Breast epithelium (tissue), 4 donors: ENCODE measurements at places on chromosomes 3 and 15. TPM values are rescaled to one million over a fixed set of nuclear protein-coding genes. Genes with fewer than 3 reads are reported as not detected.

GRCh38 chr3:52404391-52404790 lies 40.5 kb downstream of the SEMA3G start:
- DNase-seq: no peak

GRCh38 chr15:87564681-87565080 lies 691.9 kb downstream of the NTRK3 start:
- no peak for DNase-seq

DNA sequence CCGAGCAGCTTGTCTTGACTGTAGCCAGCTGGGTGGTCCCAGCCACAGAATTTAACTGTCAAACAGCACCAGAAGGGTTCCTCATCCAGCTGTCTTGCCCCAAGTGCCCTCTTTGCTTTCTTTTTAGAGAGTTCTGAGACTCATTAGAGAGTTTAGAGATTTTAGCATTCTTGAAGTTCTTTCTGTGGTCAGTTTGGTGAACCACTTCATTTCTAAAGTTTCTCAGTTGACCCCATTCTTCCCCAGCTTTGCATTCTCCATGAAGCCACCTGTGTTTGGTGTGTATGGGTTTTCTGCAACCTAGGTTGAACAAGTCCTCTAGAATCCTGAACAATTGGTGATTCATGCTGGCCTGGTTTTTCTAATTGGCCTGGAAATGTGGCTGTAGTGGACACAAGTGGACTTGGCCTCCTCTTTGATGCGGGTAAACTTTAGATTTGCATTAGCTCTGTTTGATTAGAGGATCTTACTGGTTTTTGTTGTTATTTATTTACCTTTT lies 33.7 kb downstream of the FLNB start:
- no peak for DNase-seq

GNB4 gene
- 29.6 TPM for total RNA-seq

OSBPL10 gene
- total RNA-seq: 17.6 TPM

WDR93 gene
- 0.98 TPM for total RNA-seq
